Cerebellum (tissue), 4 donors: ENCODE measurements at places on chromosomes 6 and 20.

DNA sequence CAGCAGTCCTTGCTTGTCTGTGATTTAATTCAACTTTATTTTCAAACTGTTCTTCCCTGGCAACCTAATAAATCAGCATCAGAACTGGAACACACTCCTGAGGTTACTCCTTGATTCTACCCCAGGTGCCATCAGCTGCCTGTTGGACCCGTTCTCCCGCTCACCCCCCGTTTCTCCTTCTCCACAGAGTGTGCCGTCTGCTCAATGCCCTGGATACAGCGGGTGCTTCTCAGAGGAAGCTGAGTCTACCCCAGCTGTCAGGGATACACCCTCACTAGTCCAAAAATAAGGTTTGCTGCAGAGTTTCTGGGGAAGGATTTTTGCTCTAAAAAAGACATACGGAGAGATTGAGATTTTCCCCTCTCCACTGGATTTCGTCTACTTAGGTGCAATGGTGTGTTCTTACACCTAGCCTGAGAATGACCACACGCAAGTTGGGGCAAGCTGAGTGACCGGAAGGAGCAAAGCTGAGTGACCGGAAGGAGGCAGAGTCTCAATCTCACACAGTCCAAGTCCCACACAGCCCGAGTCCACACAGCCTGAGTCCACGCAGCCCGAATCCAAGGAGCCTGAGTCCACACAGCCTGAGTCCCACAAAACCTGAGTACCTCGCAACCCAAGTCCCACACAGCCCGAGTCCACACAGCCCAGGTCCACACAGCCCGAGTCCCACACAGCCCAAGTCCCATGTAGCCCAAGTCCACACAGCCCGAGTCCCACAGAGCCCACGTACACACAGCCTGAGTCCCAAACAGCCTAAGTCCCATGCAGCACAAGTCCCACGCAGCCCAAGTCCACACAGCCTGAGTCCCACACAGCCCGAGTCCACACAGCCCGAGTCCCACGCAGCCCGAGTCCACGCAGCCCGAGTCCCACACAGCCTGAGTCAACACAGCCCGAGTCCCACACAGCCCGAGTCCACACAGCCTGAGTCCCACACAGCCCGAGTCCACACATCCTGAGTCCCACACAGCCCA, 58.6 kb upstream of the DACT2 start:
- no peak for DNase-seq

- DNase-seq: no peak
These were observed 70.0 kb downstream of the GFOD1 start for GRCh38 chr6:13417431-13417830.

GRCh38 chr6:146931214-146931613, 273.0 kb upstream of the STXBP5 start:
- DNase-seq: no peak

GRCh38 chr6:164882236-164882635, 427.2 kb downstream of the C6orf118 start:
- DNase-seq: no peak

DNA sequence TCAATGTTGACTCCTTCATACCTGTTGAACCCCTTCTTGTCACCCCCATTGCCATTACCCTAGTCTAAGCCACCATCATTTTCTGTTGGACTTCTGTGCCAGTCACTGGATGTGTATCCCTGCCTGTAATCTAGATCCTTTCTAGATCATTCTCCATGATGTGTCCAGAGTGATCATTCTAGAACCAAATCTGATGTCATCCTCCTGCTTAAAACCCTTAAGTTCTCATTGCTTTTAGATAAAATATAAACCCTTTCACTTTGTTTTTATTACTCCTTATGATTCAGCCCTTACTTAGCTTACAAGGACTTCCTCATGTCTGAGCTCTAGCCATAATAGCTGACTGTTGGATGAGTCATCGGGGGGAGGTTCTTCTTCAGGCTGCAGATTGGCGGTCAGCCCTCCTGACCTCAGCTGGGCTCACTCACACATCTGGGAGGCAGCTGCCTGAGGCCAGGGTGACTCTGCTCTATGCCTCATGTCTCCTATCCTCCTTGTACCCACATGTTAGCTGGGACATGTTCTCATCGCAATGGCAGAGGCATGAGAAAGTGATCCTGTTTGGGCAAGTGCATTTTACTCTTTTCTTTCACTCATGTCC, 287.6 kb downstream of the ESR1 start:
- DNase-seq: no peak

DNA sequence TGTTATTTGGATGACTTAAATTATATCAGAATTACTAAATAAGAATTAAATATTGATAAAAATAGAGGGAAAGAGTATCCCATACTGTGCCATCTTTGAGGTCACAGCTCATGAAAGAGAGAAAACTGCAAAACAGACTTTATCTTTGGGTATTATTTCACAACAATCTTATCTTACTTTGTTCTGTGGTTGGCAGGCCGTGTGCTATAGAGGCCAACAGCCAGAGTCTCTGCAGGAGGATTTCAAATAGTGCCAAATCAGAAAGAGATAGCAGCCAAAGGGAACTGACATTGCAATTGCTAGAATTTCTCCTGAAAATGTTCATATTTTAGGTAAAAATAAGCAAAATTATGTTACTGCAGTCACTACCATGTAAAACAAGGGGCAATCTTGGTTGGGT, 354.2 kb downstream of the GRIK2 start:
- DNase-seq: peak; percentile 71

GRCh38 chr6:143677891-143678791, at the start of gene PHACTR2:
Gene PHACTR2, plus strand, starts transcription at chr6:143677965. Its CDS starts 199 bp downstream, at chr6:143678164.
- DNase-seq: peak; percentile 10

DNA sequence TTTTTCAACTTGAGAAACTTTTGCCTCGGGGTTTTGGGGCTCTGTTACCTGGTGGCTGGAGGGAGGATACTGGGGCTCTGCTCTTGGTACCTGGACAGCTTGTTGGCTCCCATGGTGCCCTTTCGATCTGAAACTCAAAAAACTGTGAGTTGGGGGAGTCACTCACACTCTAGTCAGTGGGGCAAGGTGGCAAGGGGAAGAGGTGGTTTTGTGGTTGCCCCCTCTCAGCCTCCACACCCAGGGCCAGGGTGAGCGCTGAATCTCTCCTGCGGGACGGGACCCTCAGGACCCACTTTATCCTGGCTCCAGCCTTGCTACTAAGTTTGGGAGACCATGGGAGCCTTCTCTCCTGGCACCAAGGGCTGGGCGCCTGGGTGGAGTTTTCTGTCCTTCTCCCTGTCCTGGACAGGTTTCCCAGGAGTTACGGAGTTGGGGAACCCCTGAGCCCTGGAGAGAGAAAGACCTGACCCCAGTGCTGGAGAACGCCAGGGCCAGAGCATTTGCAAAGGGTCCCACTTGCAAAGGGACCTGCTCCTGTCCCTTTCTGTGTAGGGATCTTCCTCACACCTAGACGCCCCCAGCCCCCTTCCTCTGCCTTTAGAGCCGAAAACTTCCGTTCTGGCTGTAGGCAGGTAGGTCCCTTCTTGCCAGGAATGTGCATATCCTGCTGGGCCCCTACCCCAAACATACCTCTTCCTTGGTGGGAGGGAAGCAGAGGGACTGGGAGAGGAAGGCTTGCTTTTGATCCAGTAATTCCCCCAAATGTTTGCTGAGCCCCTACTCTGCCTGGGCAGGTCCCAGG, 2.9 kb downstream of the FOXP4 start:
- DNase-seq: no peak

DNA sequence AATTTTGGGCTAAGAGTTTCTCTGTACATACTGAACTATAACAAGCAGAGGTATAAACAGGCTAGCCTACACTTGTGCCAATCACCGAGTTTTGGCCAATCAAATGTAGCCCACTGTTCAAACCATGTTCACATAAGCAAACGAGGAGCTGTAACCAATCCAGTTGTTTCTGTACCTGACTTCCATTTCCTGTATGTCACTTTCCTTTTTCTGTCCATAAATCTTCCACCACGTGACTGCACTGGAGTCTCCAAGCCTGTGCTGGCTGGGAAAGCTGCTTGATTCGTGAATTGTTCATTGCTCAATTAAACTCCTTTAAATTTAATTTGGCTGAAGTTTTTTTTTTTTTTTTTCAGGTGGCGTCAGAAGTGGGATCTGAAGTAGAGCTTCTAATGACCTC, 332.9 kb downstream of the RNF144B start:
- no peak for DNase-seq

DNA sequence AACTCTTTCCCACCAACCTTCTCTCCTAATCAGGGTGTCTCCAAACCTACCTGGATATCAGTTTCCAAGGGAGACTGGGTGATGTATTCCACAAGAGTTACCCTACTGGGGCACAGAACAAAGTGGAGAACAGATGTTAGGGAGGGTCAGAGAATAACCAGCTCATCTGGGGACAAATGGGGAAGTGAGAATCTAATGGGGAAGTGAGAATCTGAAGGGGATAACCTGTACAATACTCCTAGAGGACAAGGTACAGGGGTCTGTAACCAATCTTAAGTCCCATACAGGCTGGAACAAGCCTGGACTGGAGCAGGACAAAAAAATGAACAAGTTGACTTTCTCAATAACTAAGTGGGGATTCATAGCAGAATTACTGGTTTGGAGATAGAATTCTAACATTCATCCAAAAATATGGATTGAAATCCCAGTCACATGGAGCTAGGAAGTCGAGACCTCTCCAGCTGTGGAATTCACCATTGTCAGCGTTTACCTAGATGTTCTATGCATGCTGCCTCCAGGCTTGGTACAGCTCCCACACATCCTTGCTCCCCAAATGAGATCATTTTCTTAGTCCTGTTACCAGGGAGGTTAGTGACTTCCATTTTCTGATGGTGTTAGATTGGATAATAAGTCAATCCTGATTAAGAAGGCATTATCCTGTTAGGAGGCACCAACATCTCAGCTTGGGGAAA, 214.8 kb upstream of the MOCS1 start:
- no peak for DNase-seq

DNA sequence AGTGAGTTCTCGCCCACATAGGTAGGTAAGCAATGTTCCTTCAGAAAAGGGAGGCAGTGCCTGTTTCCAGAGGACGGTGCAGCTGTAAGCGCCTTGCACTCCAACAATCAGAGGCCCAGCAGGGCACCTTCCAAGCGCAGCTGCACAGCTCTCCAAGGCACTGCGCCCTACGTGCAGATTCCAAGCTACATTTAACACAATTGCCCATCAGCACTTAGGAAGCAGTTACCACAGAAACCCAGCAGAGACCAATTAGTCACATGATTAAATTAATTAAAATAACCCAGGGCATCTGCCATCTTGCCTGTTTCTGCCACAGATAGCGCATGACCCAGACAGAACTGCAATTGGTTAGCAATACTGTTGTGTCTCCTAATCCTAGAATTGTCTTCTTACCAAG, 65.5 kb downstream of the SOBP start:
- no peak for DNase-seq

- no peak for DNase-seq
These were observed 13.3 kb downstream of the ELOVL5 start for GRCh38 chr6:53335224-53335994.

DNA sequence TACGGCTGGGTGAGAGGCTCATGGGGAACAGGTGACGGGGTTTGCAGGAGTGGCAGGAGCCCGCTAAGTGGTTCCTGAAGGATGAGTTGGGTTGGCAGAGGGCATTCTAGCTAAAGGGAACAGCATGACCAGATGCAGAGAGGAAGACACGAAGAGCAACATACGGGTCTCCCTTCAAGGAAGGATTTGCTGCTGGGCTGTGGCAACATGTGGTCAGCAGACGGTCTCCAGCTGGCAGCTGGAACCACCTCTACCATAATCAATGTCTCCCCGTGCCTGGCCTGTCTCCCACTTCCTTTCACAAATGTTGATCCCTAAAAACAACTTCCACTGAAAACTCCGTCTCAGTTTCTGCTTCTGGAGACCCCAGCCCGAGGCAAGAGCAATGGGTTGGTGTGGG, 80.6 kb upstream of the SULF2 start:
- DNase-seq: no peak

- no peak for DNase-seq
These were observed 38.3 kb downstream of the NINL start for GRCh38 chr20:25547063-25547462.

GRCh38 chr6:86949771-86950170, 12.4 kb downstream of the HTR1E start:
- DNase-seq: no peak

DNA sequence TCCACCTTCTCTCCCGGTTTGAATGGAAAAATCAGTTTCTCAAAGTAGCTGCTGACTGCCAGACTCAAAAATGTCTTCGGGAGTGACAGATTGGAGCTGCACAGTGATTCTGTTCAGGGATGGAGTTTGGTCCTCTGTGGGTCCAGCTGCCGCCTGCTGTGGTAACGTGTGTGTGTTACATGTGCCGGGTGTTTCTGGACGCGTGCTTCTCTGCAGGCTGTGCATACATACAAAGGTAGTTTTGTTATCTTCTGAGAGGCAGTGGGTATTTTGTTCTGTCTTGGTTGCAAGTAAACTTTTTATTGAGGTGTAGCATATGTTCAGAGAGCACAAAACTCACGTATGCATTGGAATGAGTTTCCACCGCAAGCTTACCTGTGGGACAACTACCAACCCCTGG, 41.3 kb upstream of the NAA20 start:
- DNase-seq: no peak

GRCh38 chr6:25641940-25642666, 9.9 kb upstream of the SCGN start:
- DNase-seq: no peak

- no peak for DNase-seq
These were observed 18.0 kb upstream of the TBC1D22B start for GRCh38 chr6:37239526-37239925.

DNA sequence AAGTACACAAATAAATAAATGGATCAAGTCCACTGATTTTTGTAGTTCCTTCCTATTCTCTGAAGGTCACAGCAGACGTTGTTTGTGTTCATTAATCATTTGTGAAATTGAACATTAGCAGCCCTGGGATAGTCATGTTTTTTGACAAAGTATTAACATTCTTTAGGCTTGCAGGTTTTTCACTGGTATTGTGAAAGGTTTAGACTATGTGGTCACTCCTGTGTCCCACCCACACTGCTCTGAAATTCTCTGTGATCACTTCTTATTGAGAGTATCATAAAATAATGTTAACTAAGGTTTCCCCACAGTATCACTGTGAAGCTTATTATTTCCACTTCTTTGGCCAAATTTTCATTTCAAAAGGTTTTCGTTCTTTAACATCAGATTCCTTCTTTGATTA, 3.5 kb downstream of the FAM83B start:
- no peak for DNase-seq

DNA sequence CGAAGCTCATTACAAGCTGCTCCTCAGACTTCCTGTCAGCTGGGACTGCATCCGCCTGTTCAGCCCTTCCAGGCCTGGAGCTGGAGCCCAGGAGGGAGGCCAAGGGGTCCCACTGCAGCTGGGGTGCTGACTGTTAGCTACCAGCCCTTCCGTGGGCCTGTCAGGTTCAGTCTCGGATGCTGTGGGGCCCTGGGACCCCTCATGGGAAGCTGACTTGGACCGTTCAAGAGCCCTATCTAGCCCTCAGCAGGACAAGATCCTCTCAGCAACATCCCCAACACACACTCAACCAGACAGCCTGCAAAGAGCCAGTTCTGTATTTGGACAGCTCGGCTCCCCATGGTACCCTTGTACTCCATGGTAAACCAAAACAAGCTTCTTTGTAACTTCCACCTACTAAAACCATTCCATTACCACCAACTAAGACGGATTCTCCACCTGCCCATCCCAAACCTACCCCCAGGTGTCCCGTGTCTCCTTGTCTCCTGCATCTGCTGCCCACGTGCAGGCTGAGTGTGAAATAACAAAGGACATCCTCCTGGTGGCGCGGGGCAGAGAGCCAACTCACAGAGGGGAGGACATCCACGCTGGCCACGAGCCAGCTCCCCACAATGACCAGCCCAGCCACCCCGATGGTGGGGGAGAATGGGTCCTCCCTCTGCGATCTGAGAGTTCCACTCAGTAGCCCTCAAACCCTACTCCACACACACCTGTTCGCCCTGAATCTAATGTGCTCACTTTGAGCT, 111.2 kb downstream of the TAF4 start:
- no peak for DNase-seq

GRCh38 chr6:15299430-15300131, 53.7 kb downstream of the JARID2 start:
- DNase-seq: no peak
